ENCODE measurements at places on chromosomes 7 and 10.
A peak's percentile ranks its signal among the peaks of the same experiment; 100 is the strongest.

DNA sequence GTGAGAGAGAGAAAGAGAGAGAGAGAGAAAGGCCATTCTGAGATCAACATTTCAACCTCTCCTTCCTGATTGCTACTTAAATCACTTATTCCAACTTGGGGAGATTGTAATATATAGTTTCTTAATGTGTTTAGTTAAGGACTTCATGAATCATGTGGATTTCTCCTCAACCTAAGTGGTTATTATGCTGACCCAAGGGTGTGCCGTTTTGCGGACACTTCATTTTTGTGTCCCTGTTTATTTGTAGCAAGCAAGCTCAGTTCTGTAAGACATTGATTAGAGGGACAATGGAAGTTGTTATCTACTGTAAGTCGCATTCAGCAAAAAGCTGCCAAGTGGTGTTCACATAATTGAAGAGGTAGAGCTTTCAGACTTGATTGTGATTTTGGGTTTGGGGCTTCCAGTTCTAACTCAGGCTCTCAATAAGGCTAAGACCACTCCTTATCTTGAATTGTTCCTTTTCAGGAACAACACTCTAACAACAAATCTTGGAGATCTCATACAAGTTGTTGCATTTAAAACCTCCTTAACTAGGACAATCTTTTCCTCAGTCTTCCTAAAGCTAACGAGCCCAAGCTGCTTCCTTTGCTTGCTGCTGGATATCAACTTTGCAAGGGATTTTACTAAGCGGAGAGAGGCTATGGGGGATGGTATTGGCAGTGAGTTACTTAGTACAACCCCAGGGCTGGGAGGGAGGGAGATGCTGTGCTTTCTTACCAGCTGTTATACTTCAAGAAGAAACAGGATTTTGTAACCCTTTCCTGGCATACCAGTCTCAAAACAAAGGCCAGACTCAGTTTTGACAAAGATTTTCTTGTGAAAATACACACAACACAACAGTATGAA is 19.8 kb upstream of the COL1A2 start:
- DNase-seq, result no peak

- no peak for DNase-seq
Measured at GRCh38 chr10:131888186-131888604, 12.6 kb upstream of the PPP2R2D start.

DNA sequence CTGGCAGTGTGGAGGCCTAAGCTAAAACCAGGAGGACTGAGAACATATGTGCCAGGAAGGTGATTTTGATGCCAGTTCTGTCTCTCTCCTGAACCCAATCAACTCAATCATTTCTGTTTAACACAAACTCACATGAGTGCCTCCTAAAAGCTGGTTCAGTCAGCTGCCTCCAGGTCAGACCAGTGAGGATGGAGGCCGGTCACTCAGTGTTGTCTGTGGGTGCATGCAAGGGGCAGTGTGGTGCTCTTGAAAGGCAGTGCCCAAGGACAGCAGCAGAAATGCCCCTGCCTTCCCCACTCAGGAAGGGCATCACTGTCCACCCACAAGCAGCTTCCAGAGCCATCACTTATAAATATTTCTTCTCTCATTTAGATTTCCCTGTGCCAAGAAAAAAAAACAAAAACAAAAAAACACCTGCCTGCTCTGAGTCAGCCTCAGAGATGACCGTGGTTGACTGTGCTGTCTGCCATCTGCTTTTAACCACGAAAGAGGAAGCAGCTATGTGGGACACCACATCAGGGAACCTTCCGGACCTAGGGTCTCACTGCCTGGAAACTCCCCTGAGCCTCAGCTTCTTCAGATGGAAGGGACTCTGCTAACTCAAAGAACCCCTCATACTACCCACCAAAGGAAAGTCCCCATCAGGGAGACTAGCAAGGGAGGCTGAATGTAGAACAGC is 39.1 kb downstream of the VOPP1 start:
- no peak for DNase-seq

DNA sequence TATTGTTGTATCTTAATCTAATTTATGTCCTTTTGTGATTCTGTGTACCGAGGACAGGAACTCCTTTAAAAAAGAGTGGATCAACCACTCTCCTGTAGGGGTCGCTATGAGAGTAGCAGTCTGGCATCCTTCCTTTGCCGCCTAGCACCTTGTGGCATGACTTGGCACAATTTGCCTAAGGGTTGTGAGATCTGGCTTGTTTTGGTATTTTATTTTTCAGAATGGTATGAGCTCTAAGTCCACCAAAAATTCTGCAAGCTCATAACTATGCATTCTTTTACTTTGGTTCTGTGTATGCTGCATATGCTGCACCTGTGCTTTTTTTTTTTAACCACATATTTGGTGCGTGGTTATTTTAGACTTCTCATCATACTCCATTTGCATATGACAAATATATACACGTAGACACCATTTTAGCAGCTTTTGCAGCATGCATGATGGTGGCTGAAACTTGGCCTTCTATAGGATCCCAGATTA is 112.8 kb downstream of the CDK14 start:
- no peak for DNase-seq

GRCh38 chr10:106242301-106242700 is 922.2 kb downstream of the SORCS1 start:
- DNase-seq, result no peak

GRCh38 chr7:106692450-106693051 is 31.6 kb upstream of the CCDC71L start:
- no peak for DNase-seq

GRCh38 chr10:112376396-112376790 is 2.5 kb downstream of the ACSL5 start:
- DNase-seq, result no peak

- DNase-seq, result no peak
Measured at GRCh38 chr10:47410271-47410670, 26.2 kb upstream of the ZNF488 start.

DNA sequence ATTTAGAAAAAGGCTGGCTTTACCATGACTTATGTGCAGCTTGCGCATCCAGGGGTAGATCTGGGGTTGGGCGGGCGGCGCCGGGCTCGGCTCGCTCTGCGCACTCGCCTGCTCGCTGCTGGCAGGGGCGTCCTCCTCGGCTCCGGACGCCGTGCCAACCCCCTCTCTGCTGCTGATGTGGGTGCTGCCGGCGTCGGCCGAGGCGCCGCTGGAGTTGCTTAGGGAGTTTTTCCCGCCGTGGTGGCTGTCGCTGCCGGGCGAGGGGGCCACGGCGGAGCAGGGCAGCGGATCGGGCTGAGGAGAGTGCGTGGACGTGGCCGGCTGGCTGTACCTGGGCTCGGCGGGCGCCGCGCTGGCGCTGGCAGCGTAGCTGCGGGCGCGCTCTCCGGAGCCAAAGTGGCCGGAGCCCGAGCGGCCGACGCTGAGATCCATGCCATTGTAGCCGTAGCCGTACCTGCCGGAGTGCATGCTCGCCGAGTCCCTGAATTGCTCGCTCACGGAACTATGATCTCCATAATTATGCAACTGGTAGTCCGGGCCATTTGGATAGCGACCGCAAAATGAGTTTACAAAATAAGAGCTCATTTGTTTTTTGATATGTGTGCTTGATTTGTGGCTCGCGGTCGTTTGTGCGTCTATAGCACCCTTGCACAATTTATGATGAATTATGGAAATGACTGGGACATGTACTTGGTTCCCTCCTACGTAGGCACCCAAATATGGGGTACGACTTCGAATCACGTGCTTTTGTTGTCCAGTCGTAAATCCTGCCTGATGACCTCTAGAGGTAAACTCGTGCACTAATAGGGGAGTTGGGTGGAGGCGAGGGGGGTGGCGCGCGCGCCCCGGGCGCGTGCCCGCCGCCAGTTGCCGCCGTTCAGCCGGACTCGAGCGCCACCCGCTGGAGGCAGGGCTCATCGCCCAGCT is at the start of gene HOXA5:
Gene HOXA5, minus strand, starts transcription at position 659 of the 927 bp plus-strand sequence. Its CDS starts 74 bp downstream, at position 585.
- peak; percentile 28 for DNase-seq

- no peak for DNase-seq
Measured at GRCh38 chr10:110481919-110482318, 15.8 kb upstream of the DUSP5 start.

DNA sequence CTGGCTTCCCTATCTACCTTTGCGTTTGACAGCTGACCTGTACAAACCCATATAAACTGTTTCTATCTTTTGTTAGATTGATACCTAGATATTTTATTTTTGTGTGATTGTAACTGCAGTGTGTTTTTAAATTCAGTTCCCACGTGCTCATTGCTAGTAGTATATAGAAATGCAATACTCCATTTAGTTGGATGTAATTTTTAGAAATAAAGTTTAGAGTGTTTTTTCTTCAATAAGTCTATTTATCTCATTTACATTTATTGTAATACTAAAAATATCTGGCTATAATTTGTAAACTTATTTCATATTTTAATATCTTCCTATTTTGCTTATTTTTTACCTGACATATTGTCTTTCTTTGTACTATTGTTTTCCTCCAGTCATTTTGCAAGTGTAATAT is 329.7 kb upstream of the ADARB2 start:
- DNase-seq, result no peak

- no peak for DNase-seq
Measured at GRCh38 chr7:14196555-14196954, 207.1 kb upstream of the ETV1 start.

DNA sequence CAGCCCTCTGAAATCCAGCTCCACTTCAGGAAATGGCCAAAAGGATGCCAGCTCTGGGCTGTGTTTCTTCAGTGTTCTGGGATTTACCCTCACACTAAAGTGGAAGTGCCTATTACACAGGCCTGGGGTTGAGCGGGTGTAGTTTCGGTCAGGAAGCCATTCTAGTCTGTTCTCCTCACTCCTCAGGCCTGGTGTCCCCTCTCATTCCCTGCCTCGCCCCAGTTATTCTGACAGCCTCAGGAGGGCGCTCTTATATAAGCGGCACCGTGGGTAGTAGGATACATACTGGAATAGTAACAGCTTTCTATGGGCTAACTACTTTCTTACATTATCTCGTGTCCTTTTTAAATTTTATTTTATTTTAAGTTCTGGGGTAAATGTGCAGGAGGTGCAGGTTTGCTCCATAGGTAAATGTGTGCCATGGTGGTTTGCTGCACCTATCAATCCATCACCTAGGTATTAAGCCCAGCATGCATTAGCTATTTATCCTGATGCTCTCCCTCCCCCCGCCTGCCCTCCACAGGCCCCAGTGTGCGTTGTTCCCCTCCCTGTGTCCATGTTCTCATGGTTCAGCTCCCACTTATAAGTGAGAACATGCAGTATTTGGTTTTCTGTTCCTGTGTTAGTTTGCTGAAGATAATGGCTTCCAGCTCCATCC is 12.2 kb upstream of the LGI1 start:
- DNase-seq, result no peak

GRCh38 chr7:148014001-148014400 is 576.6 kb upstream of the C7orf33 start:
- no peak for DNase-seq

GRCh38 chr10:132539894-132540293 is 2.3 kb downstream of the INPP5A start:
- DNase-seq, result no peak

GRCh38 chr10:43879742-43880141 is 231.1 kb upstream of the ZNF32 start:
- no peak for DNase-seq

DNA sequence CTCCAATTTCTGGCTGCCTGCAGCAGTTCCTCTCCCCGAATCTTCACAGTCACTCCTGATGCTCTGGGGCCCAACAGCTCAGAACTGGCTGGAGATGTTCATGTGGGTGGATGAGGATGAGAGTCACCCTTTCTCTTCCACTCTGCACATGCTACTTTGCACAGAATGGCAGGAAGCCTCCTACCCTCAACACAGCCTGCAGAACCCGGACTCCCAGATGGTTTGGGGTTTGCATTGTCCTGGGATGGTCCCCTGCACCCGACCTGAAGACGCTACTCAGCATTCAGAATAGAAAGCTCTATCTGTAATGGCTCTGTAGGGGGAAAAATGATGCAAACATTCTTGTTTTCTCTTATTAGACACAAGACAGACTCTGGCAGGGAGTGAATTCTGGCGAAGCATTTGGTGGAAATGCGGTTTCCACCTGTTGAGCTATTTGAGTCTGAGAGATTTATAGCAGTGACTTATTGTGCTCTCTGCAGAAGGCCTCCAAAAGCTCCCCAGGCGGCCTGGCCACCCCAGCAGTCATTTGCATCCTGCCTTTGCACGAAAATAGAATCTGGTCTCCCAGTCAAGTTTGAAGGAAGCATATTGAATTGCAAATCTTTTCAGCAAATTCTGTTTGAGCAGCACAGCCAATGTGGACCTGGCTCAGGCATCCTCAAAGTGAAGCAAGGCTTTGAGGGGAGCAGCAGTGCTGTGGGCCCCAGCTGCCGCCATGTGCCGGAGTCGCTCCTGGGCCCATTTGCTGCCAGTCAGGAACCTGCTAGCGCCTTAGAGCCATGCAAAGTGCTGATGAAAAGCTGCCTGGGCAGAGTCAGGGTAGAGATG is 309.3 kb downstream of the TCERG1L start:
- DNase-seq, result no peak

- DNase-seq, result no peak
Measured at GRCh38 chr7:1662101-1662500, 8.0 kb upstream of the ELFN1 start.

DNA sequence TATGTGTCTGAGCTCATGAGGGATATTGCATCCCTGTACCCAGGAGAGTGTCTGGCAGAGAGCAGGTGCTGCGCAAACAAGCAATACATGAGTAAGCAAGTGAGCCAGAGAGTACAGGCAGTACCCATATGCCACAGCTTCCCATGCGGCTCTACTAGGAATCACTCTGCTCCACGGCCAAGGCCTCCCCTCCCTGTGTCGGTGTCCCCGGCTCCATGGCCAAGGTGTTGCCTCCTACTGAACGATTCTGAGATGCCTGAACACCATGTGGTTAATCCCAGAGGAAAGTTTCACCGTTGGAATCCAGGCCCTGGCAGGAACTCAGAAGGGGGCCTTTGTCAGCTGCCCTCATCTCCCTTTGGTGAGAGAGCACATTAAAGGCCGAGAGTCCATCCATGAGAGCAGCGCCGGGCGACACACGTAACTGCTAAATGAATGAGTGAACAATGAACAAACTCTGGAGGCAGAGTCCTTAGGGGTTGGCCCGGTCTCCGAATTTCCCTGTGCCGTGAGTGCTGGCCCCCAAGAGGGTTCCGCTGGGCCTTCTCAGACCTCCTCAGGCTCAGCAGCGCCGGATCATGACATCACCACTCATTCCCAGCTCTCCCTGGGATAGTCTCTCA is 136.0 kb upstream of the FAM20C start:
- DNase-seq, result no peak

DNA sequence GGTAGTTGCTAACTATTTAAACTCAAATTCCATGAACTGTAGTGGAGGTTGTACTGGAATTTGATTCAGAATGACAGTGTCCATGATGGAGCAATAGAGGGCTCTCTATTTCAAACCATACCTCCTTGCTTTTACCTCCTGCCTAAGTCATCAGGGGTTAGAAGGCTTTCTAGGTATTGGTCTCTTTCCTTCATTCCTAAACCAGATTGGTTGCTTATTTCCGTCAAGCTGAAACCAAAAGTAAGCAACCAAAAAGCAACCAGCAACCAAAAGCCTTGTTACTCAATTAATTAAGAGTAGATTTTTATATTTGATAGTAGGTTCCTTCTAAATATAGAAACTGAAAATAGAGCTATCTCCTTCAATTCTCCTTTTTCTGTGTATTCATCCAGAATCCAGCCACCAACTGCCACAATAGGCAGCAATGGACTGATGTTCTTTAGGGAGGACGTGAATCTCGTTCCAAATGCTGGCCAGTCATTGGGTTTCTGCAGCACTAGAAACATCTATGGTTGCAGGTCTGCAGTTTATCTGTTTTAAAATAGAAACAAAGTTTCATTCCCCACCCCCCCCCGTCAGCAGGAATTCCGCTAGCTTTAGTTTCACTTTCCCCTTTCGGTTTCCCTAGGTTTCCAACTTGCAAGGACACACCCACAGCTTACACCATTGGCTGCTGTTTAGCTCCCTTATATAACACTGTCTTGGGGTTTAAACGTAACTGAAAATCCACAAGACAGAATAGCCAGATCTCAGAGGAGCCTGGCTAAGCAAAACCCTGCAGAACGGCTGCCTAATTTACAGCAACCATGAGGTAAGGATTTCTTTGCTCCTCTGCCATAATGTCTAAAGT is at the start of gene IFIT1:
Gene IFIT1, plus strand, starts transcription at position 717 of the 850 bp plus-strand sequence. Its CDS starts 90 bp downstream, at position 807.
- no peak for DNase-seq
